ENCODE measurements at places on chromosomes 3 and 15.

- DNase-seq = no peak
These were observed 234.7 kb upstream of the CTDSPL start for GRCh38 chr3:37626736-37627565.

DNA sequence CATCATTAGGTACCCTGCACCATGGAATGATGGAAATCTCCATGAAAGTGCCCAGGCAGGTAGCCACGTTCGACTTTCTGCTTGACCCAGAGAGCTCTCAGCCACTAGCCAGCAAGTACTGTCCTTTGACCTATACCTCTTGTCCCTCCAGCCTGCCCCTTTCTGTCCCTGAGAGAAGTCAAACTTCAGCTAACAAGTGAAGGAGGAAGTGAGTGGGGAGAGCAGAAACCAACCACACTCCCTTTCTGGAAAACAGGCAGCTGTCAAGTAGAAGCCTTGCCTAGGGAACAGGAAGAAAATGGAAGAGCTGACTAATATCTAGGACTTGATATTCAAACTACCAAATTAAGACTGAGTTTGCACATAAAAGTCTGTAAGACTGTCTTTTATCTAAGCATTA lies 30.3 kb upstream of the FSTL1 start:
- DNase-seq = no peak

DNA sequence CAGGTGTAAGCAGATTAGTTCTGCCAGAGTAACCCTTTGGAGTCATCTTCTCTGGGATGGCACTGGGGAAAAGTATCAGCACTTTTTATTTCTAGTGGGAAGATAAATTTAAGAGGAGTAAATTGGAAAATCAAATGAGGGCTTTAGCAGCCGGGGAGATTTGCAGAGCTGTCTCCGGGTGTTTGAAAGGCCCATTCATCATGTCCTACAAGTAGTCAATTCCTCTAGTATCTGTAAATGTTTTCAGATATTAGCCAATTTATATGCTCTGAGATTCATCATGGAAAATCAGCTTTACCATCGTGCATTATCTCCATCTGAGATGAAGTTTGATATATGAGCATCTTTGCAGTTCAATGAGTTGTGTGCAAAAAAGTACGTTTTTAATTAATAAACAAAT lies 93.6 kb downstream of the CDIN1 start:
- no peak for DNase-seq

DNA sequence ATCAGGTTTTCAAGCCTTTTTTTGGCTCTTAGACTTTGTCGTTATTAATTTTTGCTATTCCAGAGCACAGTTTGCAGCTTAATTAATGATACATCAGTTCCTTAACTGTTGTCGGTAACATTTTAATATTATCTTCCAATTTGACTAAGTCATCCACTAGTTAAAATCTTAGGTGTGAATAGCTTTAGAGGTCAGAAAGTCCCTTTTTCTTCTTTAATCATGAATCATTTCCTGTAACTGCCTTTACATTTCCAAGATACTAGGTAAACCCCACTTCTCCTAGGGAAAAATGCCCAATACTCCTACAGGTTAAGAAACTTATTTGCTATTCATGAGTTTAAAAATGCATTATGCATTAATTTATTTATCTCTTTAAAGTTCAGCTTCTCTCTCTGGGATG lies 260.9 kb upstream of the CFAP20DC start:
- no peak for DNase-seq

DNA sequence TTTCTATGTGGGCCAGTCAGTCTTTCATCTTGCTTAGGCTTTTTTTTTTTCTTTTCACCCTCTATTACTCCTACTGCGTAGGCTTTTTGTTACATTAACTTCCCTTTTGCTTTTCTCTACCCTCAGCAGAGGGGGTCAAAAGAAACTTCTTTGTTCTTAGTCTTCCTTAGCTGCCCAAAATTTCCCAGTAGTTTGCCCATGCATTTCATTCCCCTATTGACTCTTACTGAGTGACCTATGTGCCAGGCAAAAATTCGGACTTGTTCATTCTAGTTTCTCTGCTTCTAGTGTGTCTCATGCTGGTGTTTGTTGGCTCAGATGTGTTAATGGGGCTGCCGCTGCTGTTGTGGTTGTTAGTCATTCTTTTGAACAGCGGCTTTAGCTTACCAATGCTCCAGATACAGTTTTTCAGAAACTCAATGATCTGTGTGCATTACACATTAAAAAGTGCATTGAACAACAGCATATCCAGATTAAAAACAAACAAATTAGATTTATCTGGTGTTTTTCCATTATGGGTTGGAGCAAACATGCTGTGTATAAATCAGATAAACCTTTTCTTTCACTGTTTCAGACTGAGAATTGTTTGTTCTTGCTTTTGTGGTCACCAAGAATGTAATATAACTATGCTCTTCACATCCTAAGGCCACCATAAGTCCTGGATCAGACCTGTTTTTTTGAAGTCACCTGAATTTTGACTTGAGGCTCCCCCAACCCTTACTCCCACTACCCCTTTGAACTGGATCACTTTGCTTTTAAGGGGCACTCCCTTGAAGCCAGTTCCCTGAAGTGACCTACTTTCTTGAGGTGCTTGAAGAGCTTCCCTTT lies 43.1 kb downstream of the PDE8A start:
- no peak for DNase-seq

- no peak for DNase-seq
These were observed 3.0 kb downstream of the IDH2 start for GRCh38 chr15:90099072-90099867.

- no peak for DNase-seq
These were observed 316.9 kb upstream of the TLE3 start for GRCh38 chr15:70414626-70415025.

DNA sequence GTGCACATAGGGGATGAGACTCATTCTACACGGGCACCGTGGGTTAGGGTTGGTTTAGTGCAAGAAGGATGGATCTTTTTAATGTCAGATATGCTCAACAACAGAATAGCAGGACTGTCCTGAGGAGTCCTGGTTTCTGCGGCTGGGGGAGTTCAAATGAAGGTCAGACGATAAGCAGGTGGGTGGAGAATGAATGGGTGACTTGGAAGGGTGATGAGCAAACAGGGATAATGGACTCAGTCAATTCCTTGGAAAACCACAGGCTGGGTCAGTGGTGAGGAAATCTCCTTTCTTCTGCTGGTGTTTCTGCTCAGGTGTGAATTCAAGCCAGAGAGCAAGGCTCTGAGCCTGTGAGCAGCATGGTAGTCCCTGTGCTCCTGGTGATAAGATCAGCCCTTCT lies 59.9 kb downstream of the MESD start:
- DNase-seq = no peak

DNA sequence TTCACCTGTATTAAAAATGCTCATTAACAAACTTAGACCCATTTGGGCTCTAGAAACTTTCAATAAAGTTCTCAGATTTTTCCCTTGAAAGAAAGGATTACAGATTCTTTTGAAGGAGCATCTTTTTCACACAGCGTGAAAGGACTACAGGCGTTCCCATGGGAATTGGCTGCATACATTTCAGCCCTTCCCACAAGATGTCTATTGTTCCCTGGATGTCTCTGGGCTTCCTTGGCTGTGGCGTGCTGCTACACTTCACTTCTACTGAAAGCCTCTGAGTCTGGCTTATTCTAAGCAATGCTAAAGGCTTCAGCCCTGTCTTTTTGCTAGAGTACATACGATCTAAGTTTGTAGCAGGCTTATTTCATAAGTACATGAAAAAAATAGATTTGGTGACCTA lies 1.4 kb downstream of the VEPH1 start:
- no peak for DNase-seq

DNA sequence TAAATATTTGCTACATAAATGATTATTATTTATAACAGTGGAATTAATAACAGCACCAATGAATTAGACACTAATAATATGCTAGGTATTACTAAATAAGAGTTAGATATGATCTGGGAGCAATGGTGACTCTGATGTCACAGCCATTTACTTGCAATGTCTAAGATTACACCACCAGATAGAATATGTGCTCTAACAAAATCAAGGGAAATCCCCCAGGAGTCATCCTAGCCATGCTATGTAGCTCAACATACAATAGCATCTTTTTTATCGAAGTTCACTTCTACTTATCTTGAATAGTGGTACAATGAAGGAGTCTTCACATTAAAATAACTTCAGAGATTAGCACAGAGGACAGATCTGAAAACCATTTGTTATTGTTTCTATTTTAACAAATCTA lies 154.0 kb downstream of the FMN1 start:
- DNase-seq = no peak

DNA sequence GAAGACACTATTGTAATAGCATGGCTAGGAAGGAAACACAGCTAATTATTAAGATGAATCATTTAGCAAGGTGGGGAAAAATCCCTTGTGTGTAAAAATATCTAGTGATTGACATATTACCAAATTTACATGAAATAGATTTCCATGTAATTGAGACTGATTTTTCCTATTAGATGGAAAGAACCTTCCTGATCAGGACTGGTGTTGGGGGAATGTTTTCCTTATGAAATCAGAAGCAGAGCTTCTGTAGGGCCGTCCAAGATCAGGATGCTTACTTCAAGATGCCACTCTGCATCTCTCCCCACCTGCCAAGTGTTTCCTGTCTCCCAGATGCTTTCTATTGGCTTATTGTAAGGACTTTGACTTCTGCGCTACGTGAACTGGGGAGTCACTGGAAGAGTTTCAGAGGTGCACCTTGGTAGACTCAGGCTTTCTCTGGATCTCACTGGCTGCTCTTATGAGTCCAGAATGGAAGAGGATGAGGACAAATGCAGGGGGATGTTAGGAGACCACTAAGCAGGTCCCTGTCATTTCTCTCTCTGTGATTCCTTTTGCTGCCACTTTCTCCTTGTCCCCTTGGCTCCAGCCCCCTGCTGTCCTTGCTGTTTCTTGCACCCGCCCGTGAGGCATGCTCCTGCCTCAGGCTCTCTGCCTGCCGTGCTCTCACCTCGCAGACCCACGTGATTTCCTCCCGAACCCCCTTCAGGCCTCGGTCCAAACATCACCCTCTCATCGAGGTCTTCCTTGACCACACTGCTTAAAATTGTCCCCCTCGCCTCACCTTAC lies 30.1 kb downstream of the BTD start:
- no peak for DNase-seq

DNA sequence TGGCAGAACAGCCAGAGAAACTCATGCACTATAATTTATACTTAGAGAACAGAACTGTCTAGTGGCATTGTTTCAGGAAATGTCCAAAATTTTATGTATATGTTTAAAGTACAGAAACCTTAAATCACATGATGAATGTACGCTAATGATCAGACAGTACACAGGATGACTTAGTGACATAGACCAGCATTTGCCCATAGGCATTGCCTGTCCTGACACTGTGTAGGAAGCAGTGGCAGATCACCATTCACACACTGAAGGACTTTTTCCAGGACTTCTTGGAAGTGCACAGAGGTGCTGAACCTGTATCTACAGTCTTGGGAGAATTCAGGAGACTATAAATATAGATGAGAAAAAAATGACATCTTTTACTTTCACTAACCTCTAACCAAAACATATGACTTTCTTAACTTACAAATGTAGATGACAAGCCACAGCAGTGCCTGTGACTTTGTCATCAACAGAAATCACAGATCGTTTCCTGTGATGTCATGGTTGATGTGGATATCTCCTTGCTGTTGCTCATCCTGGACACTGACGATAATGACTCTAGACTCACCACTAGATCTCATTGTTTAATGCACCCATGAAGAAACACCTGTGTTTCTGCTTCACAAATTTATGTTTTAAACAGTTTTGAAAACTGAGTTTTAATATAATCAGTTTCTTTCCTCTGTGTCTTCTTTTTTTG lies 183.2 kb downstream of the CACNA2D3 start:
- DNase-seq = no peak

DNA sequence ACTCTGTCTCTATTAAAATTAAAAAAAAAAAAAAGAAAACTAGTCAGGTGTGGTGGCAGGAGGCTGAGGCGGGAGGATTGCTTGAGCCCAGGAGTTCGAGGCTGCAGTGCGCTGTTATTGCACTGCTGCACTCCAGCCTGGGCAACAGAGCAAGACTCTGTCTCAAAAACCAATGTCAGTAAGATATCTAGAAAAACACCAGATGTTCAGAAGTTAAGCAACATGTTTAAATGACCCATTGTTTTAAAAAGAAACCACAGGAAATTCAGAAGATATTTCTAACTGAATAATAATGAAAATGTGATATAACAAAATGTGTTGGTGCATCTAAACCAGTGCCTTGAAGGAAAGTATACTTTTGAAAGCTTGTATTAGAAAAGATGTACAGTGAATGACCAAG lies 203.4 kb upstream of the CGNL1 start:
- DNase-seq = no peak

DNA sequence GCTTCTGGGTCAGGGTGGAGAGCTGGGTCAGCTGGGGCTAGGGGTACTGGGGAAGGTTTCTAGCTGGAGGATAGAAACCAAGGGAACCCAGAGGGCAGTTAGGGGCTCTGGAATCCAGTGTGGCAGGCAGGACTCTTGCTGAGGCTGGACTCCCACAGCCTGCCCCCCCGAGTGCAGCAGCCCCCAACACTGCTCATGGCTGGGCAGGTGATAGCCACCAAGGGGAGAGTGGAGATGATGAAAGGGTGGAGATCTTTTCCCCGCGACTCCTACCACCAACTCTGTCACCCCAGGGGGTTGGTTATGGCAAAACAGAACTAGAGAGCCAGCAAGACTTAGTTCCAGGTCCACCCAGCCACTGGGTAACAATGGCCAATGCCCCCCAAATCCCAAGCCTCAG lies 16.9 kb upstream of the LINGO1 start:
- DNase-seq = no peak

GRCh38 chr3:124563376-124563775 lies 166.9 kb upstream of the UMPS start:
- no peak for DNase-seq

Data from iPS DF 6.9 (cell line).